RWPE1 (cell line): ENCODE measurements at places on chromosomes 12 and 14.
A peak's percentile ranks its signal among the peaks of the same experiment; 100 is the strongest.

- DNase-seq, result peak; percentile 19
Observed at GRCh38 chr14:59161561-59162175, 26.8 kb upstream of the DAAM1 start.

DNA sequence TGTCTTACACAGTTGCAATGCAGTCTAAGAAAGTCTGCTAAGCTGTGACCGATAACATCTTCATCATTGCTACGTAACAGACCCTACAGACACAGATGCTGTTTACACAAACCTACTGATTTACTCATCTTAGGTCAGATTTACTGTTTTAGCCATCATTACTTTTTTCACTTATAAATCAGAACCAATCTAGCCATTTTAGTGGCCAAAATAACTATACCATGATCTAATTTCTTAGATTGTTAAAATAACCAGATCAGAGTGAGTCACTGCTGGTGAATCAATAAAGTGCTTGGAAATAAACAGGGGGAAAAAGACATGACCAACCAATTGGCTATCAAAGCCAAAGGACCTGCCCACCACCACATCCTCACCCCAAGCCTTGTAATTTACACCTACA lies 57.0 kb upstream of the FOXN3 start:
- no peak for DNase-seq

DNA sequence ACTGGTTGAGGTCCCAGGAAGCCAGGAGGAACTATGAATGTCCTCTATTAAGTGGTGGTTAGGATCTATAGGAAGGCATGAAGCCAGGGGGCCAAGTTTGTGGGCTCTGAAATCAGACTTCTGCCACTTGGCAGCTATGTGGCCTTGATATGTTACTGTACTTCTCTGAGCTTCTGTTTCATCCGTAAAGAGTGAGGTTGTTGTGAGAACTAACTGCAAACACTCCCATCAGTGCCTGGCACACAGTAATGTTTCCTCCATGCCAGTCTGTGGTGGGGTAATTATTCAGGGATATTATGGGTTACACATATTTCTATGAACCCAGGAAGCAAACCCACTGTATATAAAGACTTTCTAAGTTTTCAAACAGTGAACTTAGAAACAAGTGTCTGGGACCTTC lies 57.4 kb downstream of the PLXNC1 start:
- no peak for DNase-seq

DNA sequence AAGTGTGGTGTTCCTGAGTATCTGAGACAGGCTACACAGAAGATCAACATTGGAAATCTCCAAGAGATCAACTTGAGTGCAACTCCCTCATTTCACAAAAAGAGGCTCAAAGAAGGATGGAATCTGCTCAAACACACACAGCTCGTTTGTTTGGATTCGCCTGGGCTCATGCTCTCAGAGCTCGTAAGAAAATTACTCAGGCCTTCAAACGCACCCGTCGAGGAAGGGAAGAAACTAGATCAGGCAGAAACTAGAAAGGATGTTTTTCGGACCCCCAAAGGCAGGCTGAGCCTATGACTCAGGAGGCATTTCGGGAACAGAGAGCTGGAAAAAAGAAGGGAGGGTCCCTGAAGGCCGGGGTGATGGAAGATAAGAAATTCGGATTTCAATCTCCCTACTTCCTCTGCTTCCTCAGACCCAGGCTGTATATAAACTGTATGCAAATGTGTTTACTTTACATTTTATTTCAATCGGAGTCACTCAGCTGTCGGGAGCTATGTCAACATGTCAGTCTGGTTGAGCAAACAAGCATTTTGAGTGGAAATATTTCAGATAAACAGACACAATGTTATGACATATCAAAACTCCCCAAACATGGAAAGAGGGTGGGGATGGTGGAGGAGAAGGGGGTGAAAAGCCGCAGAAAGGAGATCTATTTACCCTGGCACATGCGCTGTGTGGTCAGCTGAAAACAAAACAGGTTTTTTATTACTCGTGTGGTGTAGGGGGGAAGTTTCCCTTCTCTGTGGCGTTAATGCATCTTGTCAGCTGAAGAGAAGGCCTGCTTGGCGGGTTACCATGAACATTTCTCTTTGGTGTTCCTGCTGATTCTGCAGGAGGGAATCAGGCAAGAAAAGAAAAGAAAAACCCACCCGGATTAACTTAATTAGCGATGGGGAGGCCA lies 129.1 kb upstream of the TBX3 start:
- DNase-seq, result no peak

GRCh38 chr12:2229661-2230539 lies 177.1 kb downstream of the CACNA1C start:
- no peak for DNase-seq

GRCh38 chr14:105527381-105527825 lies 1.0 kb downstream of the TMEM121 start:
- no peak for DNase-seq

DNA sequence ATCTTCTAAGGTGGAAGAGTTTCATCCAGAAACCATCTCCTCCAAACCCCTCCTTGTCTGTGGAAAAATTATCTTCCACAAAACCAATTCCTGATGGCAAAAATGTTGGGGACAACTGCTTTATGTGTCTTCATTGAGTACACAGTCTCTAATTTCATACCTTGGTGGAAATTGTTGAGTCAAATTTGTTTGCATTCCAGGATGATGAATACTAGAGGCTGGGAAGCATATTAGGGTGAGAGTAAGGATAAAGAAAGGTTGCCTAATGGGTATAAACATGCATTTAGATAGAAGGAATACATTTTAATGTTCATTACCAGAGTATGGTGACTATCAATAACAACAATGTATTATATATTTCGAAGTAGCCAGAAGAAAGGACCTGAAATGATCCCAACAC lies 98.2 kb downstream of the C12orf42 start:
- no peak for DNase-seq

DNA sequence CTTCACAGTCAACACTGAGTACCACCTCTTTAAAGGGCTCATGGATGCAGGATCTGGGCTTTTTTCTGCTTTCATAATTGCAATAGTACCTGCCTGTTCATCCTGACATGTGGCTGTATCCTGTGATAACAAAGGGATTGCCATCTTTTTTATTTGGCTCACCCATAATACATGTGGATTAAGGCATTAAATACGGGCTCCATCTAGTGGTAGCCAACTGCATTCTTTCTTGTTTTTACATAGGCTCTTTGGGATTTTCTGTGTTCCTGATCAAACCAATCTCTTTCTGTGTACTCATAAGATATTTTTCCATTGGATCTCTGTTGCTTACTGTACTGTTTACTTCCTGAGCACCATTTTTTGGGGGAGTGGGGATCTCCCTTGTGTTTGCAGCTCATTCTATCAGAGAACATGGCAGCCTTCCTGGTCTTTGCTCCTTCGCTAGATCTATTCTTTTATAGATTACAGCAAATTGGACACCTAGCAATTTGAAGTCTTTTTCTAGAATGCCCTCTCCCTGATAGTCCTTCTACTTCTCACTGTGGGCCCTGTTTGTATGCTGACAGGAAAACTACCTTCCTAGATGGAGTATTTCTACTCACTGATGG lies 723.4 kb upstream of the MDGA2 start:
- DNase-seq, result peak; percentile 51

DNA sequence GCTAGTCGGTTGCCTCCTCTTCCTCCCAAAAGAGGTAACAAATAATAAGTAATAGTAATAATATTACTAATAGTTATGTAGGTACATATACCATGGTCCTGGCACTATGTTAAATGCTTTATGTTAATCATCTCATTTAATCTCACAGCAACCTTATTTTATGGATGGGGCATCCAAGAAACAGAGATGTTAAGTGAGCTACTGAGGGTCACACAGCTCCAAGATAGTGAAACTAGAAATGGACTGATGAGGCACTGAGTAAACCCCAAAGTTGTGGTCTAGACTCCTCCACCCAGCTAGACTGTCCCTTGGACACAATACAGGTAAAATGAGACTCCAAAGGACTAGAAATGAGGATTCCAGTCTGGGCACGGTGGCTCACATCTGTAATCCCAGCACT lies 15.1 kb downstream of the ZFHX2 start:
- DNase-seq, result no peak

GRCh38 chr12:85825746-85826145 lies 10.5 kb downstream of the RASSF9 start:
- no peak for DNase-seq

DNA sequence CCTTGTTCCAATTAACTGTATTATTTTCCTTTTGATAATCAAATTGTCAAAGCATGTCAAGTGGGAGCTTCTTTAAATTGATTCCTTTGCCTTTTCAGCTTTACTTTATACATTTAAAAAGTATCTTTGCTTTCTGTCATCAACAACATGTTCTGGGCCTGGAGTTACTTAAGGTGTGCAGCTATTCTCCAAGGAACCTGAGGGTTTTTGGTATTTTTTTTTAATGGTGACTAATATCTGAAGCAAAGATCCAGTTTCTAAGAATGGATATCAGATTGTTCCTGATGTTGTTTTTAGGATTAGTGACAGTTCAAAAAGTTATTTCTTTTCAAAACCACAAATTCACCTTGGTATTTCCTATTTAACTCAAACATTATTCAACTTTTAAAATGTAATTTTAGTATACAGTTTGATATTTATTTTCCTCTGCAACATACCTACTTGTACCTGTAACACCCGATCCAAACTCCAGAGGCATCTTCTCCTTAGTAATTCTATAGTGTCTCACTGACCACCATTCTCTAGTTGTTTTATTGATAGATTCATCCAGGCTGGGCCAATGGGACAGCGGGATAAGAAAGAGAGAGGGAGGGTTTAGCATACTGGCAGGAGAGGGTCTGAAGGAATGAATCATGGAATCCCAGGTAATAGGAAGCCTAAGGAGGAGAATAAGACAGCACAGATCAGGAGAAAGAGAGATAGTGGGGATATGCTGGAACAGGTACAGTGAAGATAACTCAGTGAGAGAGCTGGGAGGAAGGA lies 3.1 kb downstream of the CBLN3 start:
- DNase-seq, result no peak

DNA sequence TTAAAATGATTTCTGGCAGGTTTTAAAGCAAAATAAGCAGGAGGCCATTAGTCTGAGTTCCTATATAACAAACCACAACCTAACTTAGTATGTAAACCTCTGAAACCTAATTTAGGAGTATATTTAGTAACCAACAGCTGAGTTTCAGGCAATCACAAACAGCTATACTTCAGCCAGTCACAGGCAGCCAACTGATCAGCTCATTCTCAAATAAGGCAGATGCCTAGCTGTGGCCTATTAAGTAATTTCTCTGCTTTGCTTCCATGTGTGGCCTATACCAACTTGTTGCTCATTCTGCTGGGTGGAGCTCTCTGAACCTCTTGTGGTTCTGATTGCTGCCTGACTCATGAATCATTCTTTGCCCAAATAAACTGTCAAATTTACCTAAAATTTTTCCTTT lies 408.9 kb upstream of the FBXO33 start:
- DNase-seq, result no peak

DNA sequence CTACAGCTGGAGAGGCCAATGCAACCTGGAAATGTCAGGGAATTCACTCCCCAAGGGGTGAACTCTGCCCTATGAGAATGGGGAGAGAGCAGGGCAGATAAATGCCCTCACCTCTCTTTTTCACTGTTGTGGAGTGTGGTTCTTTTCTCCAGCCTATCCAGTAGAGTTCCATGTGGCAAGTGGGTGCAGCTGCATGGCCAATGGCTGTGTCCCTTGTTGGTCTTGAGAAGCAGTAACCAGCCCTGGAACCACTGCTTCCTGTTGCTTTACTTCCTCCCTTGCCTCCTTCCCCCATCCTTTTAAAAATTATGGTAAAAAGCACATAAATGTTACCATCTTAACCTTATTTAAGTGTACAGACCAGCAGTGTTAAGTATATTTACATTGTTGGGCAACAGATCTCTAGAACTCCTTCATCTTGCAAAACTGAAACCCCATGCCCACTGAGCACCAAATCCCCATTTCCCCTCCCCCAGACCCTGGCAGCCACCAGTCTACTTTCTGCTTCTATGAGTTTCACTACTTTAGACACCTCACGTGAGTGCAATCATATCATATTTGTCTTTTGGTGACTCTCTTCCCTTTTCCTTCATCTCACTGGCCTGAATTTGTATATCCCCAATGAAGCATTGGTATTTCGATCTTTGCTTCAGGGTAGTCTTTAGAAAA lies 77.0 kb upstream of the GRIP1 start:
- DNase-seq, result peak; percentile 1

- DNase-seq, result peak; percentile 40
Observed at GRCh38 chr12:3117591-3118015, 40.4 kb downstream of the TSPAN9 start.

- DNase-seq, result no peak
Observed at GRCh38 chr12:57511588-57512325, 8.6 kb downstream of the DDIT3 start.
